ENCODE measurements at places on chromosomes 5 and 9. TPM values are rescaled to one million over a fixed set of nuclear protein-coding genes. Genes with fewer than 3 reads are reported as not detected.

- no peak for DNase-seq
Measured at GRCh38 chr5:30239331-30240022, 954.0 kb upstream of the CDH6 start.

B4GALT1 gene
- 62.8 TPM for total RNA-seq

IL9 gene
- total RNA-seq = not detected

GRCh38 chr5:154514331-154514730 lies 36.3 kb upstream of the HAND1 start:
- DNase-seq = no peak

- DNase-seq = no peak
Measured at GRCh38 chr5:2020730-2021129, 138.0 kb upstream of the IRX4 start.

PCDHGA10 gene
- total RNA-seq = 6.8 TPM

FREM1 gene
- 1.3 TPM for total RNA-seq

Data from omental fat pad (tissue), 4 donors.